Activated CD8-positive, alpha-beta memory T cell treated with anti-CD3 and anti-CD28 coated beads, Interleukin-2, amount 50 U/mL, for 48 hours (primary cell): ENCODE measurements at places on chromosomes 12 and 14.

- no peak for DNase-seq
Observed at GRCh38 chr14:34053666-34054065, 102.8 kb upstream of the EGLN3 start.

DNA sequence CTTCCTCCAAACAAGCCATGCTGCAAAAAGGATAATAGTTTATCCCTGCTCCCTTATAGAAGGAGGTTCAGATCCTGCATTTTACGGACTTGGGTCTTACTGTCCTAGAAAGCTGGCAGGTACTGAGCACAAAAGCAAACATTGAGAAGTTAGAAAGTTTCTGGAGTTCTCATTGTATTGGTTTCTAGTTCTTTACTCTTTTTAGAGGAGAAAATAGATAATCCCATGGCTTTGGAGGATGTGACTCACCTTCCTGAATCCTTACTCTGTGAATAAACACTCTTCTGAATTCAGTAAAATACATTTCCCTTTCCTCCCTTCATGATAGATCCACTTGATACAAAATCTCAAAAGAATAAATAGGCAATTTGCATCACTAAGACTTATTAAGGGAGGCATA, 188.9 kb downstream of the NPAS3 start:
- DNase-seq, result no peak

DNA sequence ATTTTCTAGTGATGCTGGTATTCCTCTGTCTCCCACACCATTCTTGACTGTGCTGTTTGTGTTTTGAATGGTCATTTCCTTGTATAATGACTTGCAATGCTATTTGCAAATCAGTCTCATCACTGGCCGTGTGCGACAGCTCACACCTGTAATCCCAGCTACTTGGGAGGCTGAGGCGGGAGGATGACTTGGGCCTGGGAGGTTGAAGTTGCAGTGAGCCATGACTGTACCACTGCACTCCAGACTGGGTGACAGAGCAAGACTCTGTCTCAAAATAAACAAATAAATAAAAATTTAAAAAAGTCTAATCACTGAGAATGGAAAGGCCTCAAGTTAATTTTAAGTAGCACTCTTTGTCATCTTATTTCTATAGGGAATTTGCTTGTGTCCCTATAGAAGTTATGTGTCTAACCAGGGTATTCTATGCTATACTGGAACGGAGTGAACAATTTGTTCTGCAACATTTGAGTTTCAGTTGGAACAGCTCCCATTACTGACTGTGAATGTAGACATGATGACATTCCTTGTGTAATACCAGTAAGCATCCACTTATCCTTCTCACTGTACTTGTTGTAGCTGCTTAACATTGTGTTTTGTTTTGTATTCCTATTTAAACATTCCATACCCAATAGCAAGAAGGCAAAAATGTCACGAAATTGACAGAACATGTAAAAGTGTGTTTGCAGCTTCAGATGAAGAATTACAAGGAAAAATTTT, 126.3 kb downstream of the MGST1 start:
- DNase-seq, result no peak

GRCh38 chr12:4451694-4452093, 6.1 kb upstream of the FGF6 start:
- DNase-seq, result no peak

DNA sequence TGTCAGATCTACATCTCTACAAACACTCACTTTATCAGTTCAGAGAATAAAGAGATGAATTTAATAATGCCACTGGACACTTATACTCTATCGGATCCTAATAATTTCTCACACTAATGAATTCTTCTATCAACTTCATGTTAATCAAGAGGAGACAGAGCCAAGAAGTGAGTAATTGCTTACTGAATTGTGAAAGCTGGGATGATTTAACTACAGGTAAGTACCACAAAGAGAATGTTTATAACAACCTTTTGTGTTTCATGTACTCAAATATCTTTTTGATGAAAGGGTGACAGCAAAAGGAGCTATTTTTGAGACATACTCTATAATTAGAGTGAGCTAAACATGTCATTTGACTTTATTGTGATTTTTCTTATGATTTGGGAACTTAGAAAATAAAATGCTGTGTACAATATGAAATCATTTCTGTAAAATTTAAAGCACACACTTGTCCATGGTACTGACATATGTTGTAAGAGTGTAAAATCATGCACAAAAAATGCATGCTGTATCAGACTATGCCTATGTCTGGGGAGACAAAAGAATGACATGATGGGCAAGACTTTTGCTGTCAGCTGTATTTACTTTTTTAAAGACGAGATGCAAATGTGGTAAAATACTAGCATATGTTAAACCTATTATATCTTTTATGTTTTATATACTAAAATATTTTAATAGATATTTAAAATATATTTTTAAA, 361.2 kb downstream of the CCER1 start:
- DNase-seq, result no peak

GRCh38 chr12:68876461-68876860, 56.5 kb downstream of the CPM start:
- no peak for DNase-seq

- DNase-seq, result no peak
Observed at GRCh38 chr14:22432348-22432976, 156.6 kb downstream of the DAD1 start.

- DNase-seq, result no peak
Observed at GRCh38 chr12:8603286-8603685, 9.4 kb downstream of the AICDA start.

DNA sequence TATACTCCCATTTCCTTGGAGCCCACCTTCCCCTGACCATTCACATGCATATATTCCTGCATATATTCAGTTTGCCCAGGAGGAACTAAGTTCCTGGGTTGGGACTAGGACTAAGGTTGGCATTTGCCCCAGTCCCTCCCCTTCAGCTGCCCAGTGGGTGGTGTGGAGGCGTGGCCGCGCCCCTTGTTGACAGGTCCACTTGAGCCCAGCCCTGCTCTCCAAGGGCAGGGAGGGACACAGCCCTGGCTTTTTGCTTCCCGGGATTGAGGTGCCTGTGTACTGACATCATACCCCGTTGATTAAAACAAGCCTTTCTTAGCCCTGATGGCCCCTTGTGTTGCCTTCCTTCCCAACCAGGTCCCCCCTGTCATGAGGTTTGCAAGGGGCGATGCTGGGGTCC, 7.3 kb downstream of the ERBB3 start:
- no peak for DNase-seq

GRCh38 chr12:79451365-79451764, 239.4 kb downstream of the PAWR start:
- no peak for DNase-seq
